ENCODE measurements at places on chromosomes 11 and 22.

- no peak for DNase-seq
Measured at GRCh38 chr11:48170241-48171233, 46.1 kb upstream of the OR4B1 start.

GRCh38 chr11:118903204-118904015 lies 19.7 kb downstream of the CXCR5 start:
- no peak for DNase-seq

DNA sequence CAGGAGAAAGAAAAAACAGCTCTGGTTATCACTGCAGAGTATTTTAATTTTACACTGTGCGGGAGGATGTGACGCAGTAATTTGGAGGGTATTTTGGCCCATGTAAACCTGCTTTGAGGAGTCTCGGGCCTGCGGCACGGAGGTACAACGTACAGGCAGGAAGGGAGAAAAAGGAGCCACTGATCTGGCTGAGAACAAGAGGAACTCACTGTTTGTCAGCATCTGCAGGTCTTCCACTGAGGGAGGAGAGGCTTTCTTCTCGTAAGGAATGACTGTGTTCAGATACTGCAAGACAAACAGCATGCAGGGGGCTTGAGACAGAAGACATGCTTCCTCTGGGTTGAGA lies 44.0 kb downstream of the FEZ1 start:
- no peak for DNase-seq

DNA sequence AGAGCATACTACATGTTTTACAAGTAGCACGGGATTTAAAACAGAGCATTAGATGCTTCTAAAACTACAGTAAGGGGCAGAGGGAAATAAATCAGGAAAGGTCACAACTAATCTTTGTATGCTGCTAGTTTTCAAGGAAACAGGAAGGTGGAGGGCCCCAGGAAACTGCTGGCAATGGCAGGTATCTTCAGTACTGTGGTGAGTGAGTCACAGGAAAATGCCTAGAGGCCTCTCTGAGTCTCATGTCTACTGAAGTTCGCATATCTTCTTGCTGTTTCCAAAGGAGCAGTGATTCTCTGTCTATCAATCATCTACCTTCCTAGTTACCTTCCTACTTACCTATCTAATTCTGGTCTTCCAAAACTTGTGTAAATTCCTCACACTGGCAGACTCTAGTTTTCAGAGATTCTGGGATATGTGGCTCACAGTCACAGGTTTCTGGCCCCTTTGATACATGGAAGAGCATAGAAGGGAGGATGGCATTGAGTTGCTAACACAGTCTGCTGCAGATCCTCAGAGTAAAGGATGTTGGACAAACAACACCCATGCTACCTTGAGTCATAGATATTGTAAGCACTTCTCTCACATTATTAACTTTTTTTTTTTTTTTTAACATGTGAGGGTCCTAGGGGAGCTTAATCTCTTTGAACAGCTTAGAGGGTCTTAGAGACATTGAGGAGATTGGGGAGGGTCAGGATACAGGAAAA lies 58.8 kb upstream of the SYN3 start:
- no peak for DNase-seq

DNA sequence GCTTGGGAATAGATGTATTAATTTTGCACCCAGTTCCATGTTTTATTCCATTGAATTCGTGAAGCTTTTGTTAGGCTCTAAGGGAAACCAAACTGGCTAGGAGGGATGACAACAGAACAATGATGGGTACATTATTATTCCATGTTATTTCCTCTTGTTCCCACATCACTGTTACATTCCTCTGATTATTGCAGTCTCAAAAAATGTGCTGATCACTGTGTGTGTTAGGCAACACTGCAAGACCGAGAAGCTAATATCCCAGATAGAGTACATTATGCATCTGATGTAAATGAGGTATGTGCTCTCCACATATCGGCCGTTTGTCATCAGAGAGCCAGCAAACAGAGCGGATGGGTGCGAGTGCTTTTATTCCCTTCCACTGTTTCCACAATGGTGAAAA lies 327.9 kb downstream of the SOX6 start:
- DNase-seq: no peak

- DNase-seq: no peak
Measured at GRCh38 chr11:61056571-61056970, 45.7 kb upstream of the CD5 start.

- DNase-seq: no peak
Measured at GRCh38 chr11:1125803-1126202, 31.9 kb upstream of the MUC5AC start.

- DNase-seq: no peak
Measured at GRCh38 chr11:113952588-113952987, 22.3 kb upstream of the HTR3A start.

- peak; percentile 54 for DNase-seq
Measured at GRCh38 chr22:50524676-50525103, 708 bp downstream of the SCO2 start.

DNA sequence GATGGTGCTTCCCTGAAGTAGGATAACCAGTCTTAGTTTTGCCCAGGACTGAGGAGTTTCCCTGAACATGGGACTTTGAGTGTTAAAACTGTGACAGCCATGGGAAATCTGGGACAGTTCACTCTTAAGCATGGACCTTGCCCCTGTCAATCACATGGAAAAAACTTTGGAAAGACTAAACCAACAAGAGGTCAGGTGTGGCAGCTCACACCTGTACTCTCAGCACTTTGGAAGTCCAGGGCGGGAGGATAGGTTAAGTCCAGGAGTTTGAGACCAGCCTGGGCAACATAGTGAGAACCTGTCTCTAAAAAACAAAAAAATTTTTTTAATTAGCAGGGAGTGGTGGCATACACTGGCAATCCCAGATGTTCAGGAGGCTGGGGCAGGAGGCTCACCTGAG lies 3.3 kb upstream of the AMBRA1 start:
- DNase-seq: no peak

DNA sequence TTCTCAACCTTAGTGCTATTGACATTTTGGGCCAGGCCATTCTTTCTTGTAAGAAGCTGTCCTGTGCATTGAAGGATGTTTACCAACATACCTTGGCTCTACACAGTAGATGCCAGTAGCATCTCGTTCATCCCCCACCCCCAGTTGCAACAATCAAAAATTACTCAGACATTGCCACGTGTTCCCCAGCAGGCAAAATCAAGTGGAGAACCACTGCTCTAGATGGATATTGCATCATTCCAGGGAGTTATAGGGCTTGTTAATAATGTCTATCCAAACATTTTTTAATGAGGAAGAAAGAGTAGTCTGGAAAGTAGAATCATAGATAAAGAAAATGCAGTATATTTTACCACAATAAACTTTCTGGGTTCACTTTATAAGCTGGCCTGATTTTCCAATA lies 64.1 kb downstream of the PRMT3 start:
- DNase-seq: no peak
